ENCODE measurements at places on chromosomes 7 and 10.

DNA sequence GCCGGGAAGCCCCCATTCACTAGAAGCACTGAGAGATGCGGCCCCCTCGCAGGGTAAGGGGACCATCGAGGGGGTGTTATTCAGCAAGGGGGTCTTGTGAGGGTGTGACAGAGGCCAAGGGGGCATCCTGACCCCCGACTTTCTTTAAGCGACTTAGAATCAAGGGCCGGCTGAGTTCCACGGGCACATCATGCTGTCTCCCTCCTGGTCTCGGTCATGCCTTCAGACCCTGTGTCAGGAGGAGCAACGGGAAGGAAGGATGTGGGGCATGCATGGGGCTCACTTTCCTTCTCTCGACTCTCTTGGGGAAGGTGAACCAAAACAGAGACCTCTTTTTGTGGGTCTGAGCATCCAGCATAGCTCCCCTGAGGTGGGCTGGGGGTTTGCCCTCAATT is 2.5 kb downstream of the ACSL5 start:
- DNase-seq, result no peak

- no peak for DNase-seq
These were observed 3.7 kb downstream of the ZNF680 start for GRCh38 chr7:64559206-64559605.

- DNase-seq, result peak; percentile 71
These were observed 162.6 kb downstream of the CELF2 start for GRCh38 chr10:11180228-11180627.

GRCh38 chr7:99713995-99714570 is 20.9 kb downstream of the CYP3A7 start:
- DNase-seq, result no peak

GRCh38 chr7:64101943-64102655 is 56.9 kb downstream of the ZNF727 start:
- no peak for DNase-seq

DNA sequence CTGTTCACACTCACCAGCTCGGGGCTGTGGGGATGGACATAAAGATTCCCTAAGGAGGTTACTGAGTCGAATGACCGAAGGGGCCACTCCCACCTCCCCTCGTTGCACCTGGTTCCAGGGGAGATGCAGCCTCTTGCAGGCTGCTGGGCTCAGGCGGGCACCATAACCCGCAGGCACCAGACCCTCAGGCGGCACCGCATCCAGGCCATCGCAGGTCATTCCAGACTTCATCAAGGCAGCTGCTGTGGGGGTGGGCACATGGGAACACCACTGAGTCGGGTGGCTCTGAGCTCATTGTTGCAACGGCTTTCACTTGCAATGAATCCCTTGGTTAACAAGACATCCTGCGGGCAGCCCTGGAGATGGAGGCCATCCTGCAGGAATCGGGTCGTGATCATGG is 221.7 kb downstream of the TCERG1L start:
- DNase-seq, result no peak

DNA sequence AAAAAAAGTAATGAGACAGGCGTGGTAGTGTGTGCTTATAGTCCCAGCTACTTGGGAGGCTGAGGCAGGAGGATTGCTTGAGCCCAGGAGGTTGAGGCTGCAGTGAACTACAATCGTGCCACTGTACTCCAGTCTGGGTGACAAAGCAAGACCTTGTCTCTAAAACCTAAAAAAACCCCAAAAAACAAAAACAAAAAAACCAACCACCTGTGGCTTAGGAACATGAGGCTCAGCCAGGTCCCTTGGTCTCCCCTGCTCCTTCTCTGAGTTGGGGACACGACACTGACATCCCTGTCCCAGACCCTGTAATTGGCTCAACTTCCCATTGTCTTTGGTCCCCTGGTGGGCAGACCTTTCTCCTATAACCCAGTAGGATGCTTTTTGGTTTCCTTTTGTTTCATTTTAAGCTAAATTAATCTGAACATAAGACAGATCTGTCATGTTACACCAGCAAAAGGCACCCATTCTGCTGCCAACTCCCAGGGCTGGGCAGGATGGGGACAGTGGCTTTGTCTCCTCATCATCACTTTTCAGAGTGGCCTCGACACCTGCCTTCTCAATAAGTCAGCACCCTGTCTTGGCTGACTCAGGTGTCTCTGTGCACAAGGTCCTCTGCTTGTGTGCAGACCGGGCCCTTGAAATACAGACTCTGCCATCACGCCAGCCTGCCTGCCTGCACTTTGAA is 74.4 kb downstream of the MYL10 start:
- DNase-seq, result no peak

- DNase-seq, result no peak
These were observed 91.4 kb downstream of the EXOC4 start for GRCh38 chr7:133344275-133344674.

- no peak for DNase-seq
These were observed 36.7 kb downstream of the GNA12 start for GRCh38 chr7:2807460-2807844.

DNA sequence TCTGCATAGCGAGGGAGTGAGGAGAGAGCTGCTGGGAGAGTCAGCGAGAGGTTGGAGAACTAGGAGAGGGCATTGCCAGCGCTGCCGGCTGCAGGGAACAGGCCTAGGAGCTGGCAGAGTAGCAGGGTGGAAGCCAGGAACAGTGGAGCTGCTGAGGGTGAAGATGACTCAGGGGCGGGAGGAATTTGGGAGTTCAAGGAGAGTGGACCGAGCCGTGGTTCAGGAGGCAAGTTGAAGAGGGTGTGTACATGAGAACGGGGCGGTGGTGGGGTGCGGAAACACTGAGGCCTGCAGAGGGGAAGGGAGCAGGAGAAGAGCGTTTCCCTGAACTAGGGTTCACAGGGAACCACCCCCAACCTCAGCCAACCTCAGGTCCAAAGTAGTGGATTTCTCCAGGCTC is 31.5 kb downstream of the HIF1AN start:
- no peak for DNase-seq

GRCh38 chr10:66466622-66467021 is 459.2 kb upstream of the LRRTM3 start:
- no peak for DNase-seq

Data from stimulated activated CD4-positive, alpha-beta T cell treated with anti-CD3 and anti-CD28 coated beads, Interleukin-15, amount 100 ng/mL, for 24 hours (primary cell).